ENCODE measurements at places on chromosomes 4 and X. TPM values are rescaled to one million over a fixed set of nuclear protein-coding genes. Genes with fewer than 3 reads are reported as not detected.
A peak's percentile ranks its signal among the peaks of the same experiment; 100 is the strongest.

- H3K36me3 ChIP-seq = peaks cover 10% of the 10 kb centered on the region
- DNase-seq = peak; percentile 54
- no peak overlapping the region for H3K27ac ChIP-seq
- H3K27me3 ChIP-seq = peaks cover 20% of the 10 kb centered on the region
These were observed 114.6 kb downstream of the ARHGAP10 start for GRCh38 chr4:147846318-147847155.

DNA sequence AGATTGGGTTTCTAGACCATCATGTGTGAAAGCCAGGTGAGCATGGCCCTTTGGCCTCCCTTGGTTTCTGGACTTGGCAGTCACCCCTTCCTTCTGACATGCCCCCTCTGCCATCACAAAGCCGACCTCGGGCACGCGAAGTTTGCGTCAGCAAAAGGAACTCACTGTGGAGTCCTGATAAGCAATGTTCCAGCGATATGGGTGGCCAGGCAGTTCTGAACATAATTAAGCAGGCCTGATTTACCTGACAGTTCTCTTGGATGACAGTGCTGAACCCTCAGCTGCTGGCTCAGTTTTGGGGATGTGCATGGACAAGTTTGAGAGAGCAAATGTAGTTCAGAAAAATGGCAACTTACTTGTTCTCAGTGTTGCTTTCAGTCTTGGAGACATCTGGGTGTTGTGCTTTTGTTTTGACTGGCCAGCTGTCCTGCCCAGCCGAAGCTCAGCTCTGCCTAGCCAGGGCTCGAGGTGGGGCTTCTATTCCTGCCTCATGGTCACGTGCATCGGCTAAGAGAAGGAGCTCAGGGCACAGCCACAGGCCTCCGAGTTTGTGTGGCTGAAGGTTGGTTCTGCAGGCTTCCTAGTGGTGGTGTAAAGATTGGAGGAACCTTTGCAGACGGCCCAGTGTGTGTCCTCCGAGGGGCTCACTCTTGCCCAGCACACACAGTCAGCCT lies 78.3 kb downstream of the CLDN34 start:
- H3K4me1 ChIP-seq = peaks cover 3% of the 10 kb centered on the region
- H3K4me3 ChIP-seq = no peak overlapping the region
- H3K27me3 ChIP-seq = no peaks in the 10 kb centered on the region
- no peak overlapping the region for H3K27ac ChIP-seq
- DNase-seq = no peak

GRCh38 chrX:17824980-17825379 lies 36.1 kb downstream of the RAI2 start:
- no peak overlapping the region for H3K27ac ChIP-seq
- H3K27me3 ChIP-seq = no peaks in the 10 kb centered on the region
- H3K36me3 ChIP-seq = no peaks in the 10 kb centered on the region
- no peak for DNase-seq

L1CAM gene
- 7.1 TPM for total RNA-seq

CCDC110 gene
- not detected for total RNA-seq

ARR3 gene
- total RNA-seq = not detected

RIBC1 gene
- 0.91 TPM for total RNA-seq
